ENCODE measurements at places on chromosomes 5 and 9.

- no peak overlapping the region for H3K27ac ChIP-seq
- no peak overlapping the region for H3K4me3 ChIP-seq
- peaks cover 40% of the 10 kb centered on the region for H3K36me3 ChIP-seq
- no peaks in the 10 kb centered on the region for H3K27me3 ChIP-seq
Measured at GRCh38 chr9:2800394-2801179, 43.3 kb downstream of the PUM3 start.

DNA sequence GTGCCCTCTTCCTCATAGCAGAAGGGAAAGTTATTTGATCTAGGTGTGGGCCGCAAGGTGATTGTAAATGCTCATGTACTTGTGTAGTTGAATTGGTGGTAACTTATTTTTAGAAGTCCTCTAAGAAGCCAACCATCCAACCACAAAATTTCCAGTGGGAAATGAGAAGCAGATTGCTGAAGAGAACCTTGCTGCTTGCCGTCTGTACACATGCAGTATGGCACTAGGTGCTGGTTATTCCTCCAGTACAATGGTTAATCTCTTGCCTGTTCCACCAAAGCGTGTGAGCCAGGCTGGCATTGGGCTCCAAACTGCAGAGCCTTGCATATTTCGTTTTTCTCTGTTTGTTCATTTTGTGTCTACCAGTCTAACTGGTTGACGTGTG, 28.0 kb downstream of the PIP5K1B start:
- DNase-seq, result no peak
- no peaks in the 10 kb centered on the region for H3K36me3 ChIP-seq
- H3K4me1 ChIP-seq, result no peaks in the 10 kb centered on the region
- H3K27me3 ChIP-seq, result no peaks in the 10 kb centered on the region
- no peak overlapping the region for H3K27ac ChIP-seq
- H3K4me3 ChIP-seq, result no peak overlapping the region

- no peaks in the 10 kb centered on the region for H3K4me1 ChIP-seq
- H3K27ac ChIP-seq, result no peak overlapping the region
- DNase-seq, result no peak
- no peaks in the 10 kb centered on the region for H3K27me3 ChIP-seq
- H3K4me3 ChIP-seq, result no peak overlapping the region
- H3K36me3 ChIP-seq, result no peaks in the 10 kb centered on the region
Measured at GRCh38 chr9:86598411-86599239, 244.4 kb upstream of the TUT7 start.

DNA sequence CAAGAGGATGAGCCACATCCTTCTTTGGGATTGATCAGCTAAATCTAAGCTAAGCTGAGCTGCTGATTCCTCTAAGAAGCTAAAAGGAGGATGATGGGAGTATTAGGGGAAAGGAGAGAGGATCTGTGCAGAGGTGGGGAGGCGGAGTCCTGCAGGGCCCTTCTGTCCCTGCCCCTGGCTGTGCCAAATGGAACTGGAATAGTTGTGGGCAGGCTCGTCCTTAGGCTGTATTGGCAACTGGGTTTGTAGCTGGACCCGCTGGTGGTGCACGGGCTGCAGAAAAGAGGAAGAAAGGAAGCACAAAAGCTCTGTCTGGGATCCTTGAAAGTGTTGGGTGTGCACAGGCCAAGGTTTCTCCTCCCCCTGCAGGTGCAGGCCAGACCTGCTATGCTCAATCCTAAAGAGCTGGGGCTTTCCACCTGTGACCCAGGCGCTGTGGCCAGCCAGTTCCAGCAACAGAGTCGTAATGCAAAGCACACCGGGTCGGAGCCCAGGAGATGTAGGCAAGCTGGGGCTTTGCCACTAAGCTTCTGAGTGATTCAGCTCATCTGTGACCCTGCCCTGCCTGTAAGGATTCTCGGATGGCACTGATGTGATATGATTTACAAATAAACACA, 9.8 kb downstream of the CLTB start:
- no peak overlapping the region for H3K27ac ChIP-seq
- no peak overlapping the region for H3K4me3 ChIP-seq
- no peaks in the 10 kb centered on the region for H3K27me3 ChIP-seq
- H3K4me1 ChIP-seq, result no peaks in the 10 kb centered on the region

DNA sequence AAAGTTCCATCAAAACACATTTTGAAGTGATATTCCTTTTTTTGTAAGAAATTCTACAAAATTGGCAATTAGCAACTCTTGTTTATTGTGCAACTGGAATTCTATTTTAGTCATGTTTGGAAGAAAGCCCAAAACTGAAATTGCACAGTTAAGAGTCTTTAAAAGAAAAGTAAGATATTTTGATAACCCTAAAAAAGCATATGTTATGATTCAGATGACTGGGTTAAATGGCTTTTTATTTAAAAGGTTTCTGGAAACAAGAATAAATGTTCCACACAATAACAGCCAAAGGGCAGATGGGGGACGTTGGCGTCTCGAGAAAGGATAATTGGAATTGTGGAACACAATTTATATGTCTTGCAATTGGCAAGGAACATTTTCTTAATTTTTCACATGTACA, 275.2 kb downstream of the CDH9 start:
- no peaks in the 10 kb centered on the region for H3K36me3 ChIP-seq
- H3K4me1 ChIP-seq, result no peaks in the 10 kb centered on the region
- H3K4me3 ChIP-seq, result no peak overlapping the region

GRCh38 chr5:151186052-151186451, 28.5 kb upstream of the ANXA6 start:
- H3K36me3 ChIP-seq, result peaks cover 17% of the 10 kb centered on the region
- no peak overlapping the region for H3K27ac ChIP-seq
- H3K4me3 ChIP-seq, result no peak overlapping the region
- no peaks in the 10 kb centered on the region for H3K4me1 ChIP-seq
- no peaks in the 10 kb centered on the region for H3K27me3 ChIP-seq

DNA sequence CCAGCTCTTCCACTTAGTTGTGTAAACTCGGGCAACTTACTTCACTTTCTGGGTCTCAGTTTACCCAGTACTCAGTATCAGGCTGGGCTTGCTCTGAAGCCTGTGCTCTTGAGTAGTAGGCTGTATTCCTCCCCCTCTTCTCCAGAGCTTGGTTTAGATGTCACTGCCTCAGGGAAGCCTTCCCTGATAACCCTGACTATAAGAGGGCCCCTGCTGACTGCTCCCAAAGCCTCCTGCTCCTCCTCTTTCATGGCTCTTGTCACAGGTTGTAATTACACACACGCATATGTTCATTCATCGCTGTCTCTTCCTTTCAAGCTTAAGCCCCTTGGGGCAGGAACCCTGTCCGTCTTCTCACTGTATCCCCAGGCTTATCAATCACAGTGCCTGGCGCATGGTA, 140.2 kb downstream of the RGS3 start:
- H3K4me3 ChIP-seq, result no peak overlapping the region
- no peaks in the 10 kb centered on the region for H3K36me3 ChIP-seq
- DNase-seq, result no peak
- no peak overlapping the region for H3K27ac ChIP-seq
- H3K4me1 ChIP-seq, result peaks cover 51% of the 10 kb centered on the region

GRCh38 chr5:161414037-161414436, 132.5 kb downstream of the GABRB2 start:
- H3K4me1 ChIP-seq, result no peaks in the 10 kb centered on the region
- H3K4me3 ChIP-seq, result no peak overlapping the region
- DNase-seq, result no peak
- no peaks in the 10 kb centered on the region for H3K36me3 ChIP-seq

DNA sequence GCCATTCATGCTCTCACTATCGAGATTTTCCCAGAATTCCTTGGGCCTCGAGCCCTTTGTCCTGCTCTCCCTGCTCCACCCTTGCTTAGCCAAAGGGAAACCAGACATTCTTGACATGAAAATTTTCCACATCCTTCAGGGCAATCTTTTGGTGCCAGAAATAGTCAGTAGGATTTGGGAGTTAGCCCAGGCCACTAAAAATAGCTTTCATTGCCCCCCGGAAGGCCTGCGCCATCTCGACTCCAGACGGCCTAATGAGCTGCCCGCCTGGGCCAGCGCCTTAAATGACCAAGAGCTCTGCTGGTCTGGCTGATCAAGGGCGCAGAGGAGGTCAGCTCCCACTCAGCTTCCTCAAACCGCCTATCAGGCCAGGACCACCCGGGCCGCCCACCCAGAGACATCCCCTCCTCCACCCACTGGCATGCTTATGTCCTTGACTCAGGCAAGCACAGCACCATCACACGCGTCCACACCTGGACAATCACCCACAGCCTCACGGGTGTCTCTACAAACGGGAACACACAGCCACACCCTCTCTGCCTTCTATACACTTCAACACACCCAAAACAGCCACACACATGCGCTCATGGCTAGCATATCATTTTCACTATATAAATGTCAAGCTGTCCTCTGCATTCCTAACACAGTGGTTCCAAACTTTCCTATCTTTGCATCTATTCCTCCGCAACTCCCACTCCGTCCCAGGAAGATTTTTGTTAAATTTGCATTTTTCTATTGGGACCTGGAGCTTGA, 20.9 kb downstream of the DUSP1 start:
- H3K27ac ChIP-seq, result peak overlapping the region; percentile 90
- no peaks in the 10 kb centered on the region for H3K27me3 ChIP-seq
- H3K36me3 ChIP-seq, result no peaks in the 10 kb centered on the region
- no peaks in the 10 kb centered on the region for H3K4me1 ChIP-seq
- no peak for DNase-seq

GRCh38 chr9:122930541-122931225, 629 bp downstream of the ZBTB26 start:
- H3K27ac ChIP-seq, result peak overlapping the region; percentile 82
- H3K36me3 ChIP-seq, result peaks cover 4% of the 10 kb centered on the region
- H3K27me3 ChIP-seq, result no peaks in the 10 kb centered on the region

DNA sequence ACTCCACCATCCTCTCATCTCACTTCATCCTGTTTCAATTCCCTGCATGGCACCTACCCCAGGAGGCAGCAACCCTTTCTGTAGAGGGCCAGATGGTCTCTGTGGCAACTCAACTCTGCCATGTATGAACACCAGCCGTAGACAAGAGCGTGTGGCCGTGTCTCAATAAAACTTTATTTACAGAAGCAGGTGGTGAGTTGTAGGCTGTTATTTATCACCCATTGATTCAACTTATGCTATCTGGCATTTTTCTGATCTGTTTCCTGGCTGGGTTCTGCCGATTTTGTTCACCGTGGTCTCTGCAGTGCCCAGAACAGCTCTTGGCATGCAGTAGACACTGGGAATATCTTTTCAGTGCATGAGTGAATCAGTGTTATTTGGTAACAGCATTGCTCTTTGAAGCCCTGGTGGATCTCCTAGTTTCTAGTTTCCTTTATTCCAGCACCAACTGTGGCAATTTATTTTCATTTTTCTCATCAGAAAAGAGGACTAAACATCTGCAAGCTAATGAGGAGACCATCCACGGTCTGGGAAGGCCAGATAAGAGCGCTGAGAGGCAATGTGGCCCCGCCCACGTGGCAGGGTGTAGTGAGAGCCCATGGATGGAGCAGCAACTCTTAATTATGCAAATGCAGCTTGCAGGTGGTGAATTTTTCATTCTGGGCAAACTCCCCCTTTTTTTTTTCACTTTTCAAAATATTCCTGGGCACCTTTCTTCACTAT, 77.9 kb downstream of the CTSL start:
- peaks cover 10% of the 10 kb centered on the region for H3K27me3 ChIP-seq
- H3K4me3 ChIP-seq, result no peak overlapping the region
- no peaks in the 10 kb centered on the region for H3K4me1 ChIP-seq
- H3K27ac ChIP-seq, result no peak overlapping the region
- DNase-seq, result no peak
- no peaks in the 10 kb centered on the region for H3K36me3 ChIP-seq

DNA sequence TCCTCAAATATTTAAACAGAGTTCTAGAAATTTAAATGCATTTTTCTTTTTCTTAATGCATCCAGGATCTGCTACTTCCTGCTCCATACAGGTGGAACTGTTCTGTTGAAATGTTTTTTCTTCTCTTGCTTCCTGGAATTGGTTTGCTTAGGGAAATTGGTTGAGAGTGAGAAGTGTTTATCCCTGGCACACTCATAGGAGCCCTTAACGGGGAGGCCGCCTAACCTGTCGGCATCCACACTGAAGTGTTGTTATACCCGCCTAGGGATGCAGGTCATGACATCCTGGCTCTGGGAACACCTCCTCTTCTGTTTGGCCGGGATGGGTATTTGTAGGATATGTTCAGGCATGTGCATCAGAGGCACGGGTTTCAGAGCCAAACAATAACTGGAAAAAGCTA, 239.7 kb downstream of the GADD45G start:
- H3K4me3 ChIP-seq, result no peak overlapping the region
- H3K4me1 ChIP-seq, result no peaks in the 10 kb centered on the region
- no peak for DNase-seq
- no peaks in the 10 kb centered on the region for H3K36me3 ChIP-seq

- no peak overlapping the region for H3K4me3 ChIP-seq
- H3K27me3 ChIP-seq, result no peaks in the 10 kb centered on the region
- no peak overlapping the region for H3K27ac ChIP-seq
- no peaks in the 10 kb centered on the region for H3K4me1 ChIP-seq
- no peaks in the 10 kb centered on the region for H3K36me3 ChIP-seq
- DNase-seq, result no peak
Measured at GRCh38 chr9:78788101-78788500, 491.2 kb downstream of the PSAT1 start.

DNA sequence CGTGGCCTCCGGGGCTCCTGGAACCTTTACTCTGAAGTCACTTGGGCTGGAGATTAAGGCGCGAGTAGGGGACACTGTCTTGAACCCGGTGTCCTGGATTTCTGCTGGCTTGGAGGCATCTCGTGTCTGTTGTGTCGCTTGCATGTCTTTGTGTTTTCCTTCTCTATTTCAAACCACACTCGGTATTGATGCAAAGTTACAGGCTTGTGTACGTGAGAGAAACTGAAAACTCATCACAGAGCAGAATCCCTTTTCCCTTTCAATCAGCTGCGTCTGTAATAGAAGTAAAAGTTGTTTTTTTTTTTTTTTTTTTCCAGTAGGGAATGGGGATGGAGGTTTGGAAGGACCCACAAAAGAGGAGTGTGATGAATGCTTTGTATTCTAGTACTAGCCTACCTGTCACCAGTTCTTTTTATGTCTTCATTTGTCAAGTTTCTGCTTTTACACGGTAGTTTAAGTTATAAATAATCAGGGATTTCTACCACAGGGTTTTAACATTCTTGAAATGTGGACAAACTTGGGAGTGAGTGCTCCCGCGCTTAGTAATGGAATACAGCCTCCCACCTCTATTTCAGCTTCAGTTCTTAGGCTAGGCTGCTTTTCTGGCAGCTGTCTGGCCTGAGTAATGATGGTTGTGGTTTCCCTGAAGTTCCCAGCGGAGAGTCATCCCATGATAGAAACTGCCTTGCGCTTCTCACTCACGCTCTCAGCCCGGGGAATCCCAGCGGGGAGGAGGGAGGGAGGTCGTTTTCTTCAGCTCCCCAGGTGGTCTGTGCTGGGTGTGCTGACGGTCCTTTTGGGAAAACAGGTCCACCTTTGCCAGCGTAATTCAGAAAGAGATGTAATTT, 763 bp downstream of the TJP2 start:
- H3K4me3 ChIP-seq, result peak overlapping the region; percentile 81
- peak overlapping the region; percentile 82 for H3K27ac ChIP-seq
- peak; percentile 80 for DNase-seq
- H3K4me1 ChIP-seq, result peaks cover 10% of the 10 kb centered on the region

DNA sequence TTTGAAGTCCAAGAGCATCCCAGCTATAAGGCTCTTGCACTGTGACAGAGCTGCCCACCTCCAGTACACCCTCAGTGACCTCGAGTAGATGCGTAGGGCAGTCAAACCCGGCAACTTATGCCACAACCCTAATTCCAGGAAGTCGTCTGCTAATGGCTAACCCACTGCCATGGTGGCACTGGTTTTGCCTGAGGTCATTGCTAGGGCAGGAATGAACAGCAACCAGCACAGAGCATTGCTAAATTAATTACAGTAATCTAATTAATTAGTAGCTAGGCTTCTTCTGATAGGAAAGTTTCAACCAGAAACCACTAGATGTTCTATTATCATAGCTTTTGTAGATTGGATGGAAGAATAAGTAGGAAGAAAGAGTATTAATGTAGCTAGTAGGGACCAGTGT, 122.8 kb downstream of the DPYSL3 start:
- no peaks in the 10 kb centered on the region for H3K27me3 ChIP-seq
- DNase-seq, result no peak
- peaks cover 4% of the 10 kb centered on the region for H3K36me3 ChIP-seq
- no peaks in the 10 kb centered on the region for H3K4me1 ChIP-seq
- H3K4me3 ChIP-seq, result no peak overlapping the region
- H3K27ac ChIP-seq, result no peak overlapping the region
